ENCODE measurements at places on chromosomes 11 and 22.

DNA sequence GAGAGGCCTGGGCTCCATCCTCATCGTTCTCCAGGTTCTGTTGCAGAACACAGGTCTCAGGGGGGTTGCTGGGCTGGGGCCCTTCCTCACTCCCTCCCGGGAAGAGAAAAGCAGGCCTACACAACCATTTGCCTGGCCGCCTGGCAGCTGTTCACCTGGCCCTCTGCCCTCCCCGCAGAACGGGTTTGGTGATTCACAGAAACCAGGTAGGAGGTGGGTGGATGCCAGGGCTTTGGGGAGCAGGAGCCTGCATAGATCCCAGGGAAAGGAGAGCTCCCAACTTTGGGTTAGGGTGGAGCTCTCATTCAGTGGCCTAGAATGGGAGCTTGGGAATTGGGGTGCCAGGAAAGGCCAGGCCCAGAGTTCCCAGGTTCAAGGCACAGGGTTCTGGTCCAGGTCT lies 995 bp downstream of the TMEM134 start:
- no peak for DNase-seq

GRCh38 chr22:19890502-19891316 lies 36.0 kb upstream of the GNB1L start:
- no peak for DNase-seq

GRCh38 chr22:38219632-38220031 lies 17.8 kb downstream of the MAFF start:
- DNase-seq: no peak

DNA sequence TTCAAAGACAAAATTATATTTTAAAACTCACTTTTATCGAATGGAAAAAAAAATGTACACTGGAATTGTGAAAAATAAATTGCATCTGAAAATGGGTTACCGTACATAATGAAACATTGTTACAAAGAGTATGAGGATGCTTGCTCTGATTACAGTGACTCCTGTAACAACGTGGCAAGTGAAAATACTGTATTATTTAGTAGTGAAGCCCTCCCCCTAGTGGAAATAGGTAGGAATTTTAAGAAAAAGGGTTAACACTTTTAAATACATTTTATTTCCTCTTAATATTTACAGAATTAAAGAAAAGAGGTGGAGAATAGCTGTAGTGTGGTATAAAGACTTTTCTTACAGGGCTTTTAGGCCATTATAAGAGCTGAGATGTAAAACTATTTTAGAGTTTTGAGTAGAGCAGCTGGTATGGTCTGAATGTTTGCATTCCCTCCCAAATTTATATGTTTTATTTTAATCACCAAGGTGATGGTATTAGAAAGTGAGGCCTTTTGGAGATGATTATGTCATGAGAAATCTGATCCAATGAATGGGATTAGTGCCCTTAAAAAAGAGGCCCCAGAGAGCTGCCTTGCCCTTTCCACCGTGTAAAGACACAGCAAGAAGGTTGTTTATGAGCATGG lies 25.2 kb downstream of the FAM76B start:
- no peak for DNase-seq

- no peak for DNase-seq
Observed at GRCh38 chr11:131389582-131389981, 19.2 kb downstream of the NTM start.

DNA sequence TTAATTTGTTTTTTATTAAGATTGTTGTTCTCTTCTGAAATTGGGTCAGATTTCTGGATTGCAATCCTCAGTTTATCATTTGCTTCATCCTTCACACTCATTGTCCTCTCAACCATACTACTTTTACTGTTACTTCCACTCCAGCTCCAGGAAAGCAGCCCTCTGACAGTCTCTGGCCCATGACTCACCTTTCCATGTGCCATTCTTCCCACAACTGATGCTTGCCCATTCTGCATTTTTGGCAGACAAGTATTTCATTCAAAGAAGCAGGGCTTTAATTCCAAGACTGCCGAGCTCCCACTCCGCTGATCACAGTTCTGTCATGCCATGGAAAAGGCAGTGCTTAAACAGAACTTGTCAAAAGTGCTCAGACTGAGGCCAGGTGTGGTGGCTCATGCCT lies 139.2 kb downstream of the WNT11 start:
- DNase-seq: no peak

DNA sequence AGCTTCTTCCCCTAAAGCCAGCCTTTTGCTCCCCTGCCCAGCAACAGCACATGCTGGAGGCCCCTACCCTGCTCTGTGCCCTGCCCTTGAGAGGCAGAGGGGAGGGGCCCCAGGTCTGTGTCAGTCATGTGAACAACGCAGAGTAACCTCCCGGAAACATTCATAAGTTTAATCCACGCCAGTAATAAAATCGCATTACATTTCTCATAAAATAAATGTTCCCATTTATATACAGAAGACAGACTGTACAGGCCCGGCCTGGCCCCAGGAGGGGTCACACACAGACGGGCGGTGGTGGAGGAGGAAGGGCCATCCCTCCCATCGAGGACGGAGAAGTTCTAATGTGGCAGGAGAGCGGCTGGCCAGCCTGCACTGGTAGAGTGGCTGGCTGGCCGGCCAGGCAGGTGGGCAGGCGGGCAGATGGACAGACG lies 39.5 kb downstream of the LMO1 start:
- no peak for DNase-seq

GRCh38 chr11:77371646-77372045 lies 70.2 kb upstream of the GDPD4 start:
- DNase-seq: no peak

DNA sequence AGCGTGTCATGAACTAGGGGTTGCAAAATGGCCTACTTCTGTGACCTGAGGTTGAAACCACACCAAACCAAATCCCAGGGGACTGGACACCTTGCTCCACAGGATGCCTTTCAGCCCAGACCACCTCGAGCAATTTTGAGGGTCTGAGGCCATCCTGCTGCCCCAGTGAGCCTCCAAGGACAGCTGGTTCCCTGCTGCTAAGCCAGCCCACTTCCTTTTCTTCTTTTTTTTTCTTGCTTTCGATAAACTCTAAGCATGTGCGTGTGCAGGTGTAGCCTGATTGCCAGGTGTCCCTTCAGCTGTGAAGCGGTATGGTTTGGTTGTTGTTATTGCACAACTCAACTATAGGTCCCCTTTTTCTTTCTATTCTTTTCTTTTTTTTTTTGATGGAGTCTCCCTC lies 2.7 kb downstream of the CRYBB1 start:
- no peak for DNase-seq

GRCh38 chr11:45332276-45332934 lies 46.3 kb upstream of the SYT13 start:
- no peak for DNase-seq

Data from activated CD8-positive, alpha-beta memory T cell treated with anti-CD3 and anti-CD28 coated beads for 1 hour (primary cell).